B cell (primary cell): ENCODE measurements at places on chromosomes 11 and 22. TPM values are rescaled to one million over a fixed set of nuclear protein-coding genes. Genes with fewer than 3 reads are reported as not detected.

Gene SLC43A1
- 4.8 and 6.4 TPM in 2 replicates for polyA plus RNA-seq

Gene FGF4
- polyA plus RNA-seq: not detected in 2 replicates

DNA sequence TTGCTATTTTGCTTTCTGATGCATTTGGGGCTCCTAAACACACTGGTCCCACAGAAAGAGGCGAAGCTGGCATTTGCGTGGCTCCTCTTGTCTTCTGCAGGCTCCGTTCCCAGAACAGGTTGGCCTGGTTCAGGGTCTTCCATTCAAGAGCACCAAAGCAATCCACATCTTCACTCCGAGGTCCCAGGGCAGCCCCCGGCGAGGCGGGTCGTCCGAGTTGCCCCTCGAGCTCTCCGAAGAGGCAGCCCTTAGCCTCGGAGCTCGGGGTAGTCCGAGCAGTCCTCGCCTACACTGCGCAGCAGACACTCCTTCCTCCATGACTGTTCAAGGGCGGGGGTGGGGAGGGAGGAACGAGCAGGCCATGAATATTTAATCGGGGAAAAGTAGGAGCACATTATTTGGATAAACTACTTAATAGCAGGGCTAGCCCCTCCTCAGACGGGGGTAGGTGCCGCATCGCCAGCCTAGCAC, 321.3 kb downstream of the BLID start:
- no peak overlapping the region for H3K4me3 ChIP-seq
- H3K27ac ChIP-seq: no peak overlapping the region
- no peaks in the 10 kb centered on the region for H3K27me3 ChIP-seq
- no peaks in the 10 kb centered on the region for H3K4me1 ChIP-seq

DNA sequence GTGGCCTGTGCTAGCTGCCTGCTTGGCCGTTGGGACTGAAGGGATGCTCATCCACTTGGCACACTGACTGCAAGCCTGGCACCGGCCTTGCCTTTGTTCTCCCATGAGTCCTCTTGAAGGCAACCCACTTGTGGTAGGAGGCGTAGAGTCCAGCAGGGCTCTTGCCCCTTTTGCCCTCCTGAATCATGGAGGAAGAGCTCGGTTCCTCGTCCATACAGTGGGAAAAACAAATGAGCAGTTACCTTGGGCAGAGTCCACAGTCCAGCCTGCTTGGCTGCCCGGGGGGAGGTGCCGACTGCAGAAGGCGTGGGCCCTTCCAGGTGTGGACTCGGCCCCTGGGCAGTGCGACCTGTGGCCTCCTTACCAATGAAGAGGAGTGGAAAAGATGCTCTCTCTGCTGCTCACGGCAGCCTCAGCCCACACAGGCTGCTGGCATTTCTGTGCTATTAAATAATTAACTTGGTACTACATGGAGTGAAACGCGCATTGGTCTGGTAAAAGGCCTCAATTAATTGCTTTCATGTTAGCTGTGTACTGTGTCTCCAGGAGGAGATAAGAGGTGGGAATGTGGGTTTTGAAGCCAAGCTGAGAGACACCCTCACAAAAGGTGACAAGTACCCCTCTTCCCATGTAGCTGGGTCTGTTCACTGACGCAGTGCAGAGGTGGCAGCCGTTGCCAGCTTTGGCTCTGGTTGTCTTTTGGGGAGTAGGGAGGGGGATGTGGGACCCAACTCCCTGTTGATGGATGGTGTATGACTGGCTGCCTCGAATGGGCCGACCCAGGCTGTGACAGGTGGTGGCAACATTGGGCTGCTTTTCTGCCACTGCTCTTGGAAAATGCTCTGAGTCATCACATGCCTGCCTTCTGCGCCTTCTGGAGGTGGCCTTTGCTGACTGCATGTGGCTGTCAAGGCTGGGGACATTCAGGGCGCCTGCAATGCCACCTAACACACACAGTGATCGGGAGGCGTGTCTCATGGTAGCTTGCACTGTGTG, 26.8 kb upstream of the B3GAT1 start:
- no peaks in the 10 kb centered on the region for H3K27me3 ChIP-seq
- no peaks in the 10 kb centered on the region for H3K4me1 ChIP-seq
- H3K36me3 ChIP-seq: no peaks in the 10 kb centered on the region
- H3K4me3 ChIP-seq: no peak overlapping the region
- DNase-seq: no peak

DNA sequence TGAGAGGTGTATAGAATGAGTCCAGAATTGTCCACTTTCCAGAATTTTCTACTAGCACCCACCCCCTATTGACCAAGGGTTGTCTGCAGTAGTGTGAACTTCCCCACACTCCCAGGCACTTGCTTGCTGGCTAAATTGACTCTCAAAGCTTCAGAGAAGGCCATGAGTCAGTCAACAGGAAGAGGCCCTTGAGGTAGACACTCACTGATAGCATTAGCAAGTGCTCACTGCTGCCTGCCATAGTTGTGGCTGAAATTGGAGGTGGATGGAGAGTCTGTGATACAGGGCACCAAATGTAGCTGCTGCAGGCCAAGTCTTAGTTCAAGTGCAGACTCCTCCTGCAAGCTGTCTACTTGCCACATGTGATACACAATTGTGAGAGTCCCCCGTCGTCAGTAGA, 156.8 kb downstream of the SPON1 start:
- no peak overlapping the region for H3K27ac ChIP-seq
- peaks cover 2% of the 10 kb centered on the region for H3K27me3 ChIP-seq
- no peak for DNase-seq
